ENCODE measurements at places on chromosomes 11 and 22. TPM values are rescaled to one million over a fixed set of nuclear protein-coding genes. Genes with fewer than 3 reads are reported as not detected.

DNA sequence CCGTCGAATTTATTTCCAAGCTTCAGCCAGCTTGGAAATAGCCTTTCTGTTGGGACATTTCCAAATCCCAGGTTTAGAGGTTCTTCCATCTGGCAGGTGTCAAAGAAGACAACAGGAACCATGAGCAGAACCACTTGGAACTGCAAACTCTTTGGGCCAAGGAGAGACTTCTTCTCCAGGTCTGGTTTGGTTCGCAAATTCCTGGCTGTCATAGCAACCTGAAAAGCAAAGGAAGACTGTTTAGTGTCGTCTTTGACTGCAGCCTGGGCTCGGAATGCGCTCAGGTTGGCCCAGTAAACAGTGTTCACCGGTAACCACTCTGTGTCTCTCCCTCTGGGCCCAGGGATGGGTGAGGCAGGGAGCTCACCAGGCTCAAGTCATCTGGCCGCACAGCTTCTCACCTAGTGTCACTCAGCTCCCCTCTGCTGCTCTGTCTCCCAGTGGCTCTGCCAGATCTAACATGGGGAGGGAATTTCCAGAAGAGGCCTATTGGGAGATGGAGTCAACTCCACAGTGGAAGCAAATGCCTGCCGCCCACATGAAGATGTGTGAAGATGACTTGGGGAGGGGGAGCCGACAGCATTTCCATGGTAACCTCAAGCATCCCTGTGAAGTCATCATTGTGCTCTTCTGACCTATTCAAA is 11.9 kb upstream of the CLMP start:
- no peak for DNase-seq

- DNase-seq, result no peak
Measured at GRCh38 chr11:68117853-68118470, 3.2 kb downstream of the CHKA start.

The C11orf21 gene
- not detected for total RNA-seq

The YPEL4 gene
- 0.05 TPM for total RNA-seq

The THRSP gene
- total RNA-seq, result not detected

GRCh38 chr11:69908511-69909220 is 89.5 kb upstream of the FGF3 start:
- DNase-seq, result no peak

DNA sequence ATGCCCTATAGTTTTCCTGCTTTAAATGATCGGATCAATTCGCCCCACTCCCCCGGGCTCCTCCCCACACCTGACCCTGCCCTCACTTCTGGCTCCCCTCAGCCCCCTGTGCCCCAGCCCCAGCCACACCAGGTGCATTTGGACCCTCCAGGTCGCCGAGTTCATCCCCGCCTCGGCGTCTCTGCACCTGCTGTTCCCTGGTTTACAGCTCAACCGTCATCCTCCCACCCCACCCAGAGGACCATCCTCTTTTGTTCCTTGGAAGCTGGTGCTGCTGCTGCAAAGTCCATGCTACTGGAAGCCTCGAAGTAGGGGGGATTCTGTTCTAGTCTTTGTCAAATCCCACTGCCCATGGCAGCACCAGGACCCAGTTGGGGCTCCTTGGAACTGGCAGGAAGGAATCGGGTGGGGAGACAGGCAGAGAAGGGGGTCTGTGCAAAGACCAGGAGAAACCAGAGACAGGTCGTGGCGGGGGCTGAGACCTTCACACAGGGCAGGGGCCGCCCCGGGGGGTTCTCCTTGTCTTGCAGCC is 4.5 kb upstream of the MUC5B start:
- no peak for DNase-seq

GRCh38 chr11:114026355-114026754 is 33.2 kb upstream of the ZBTB16 start:
- peak; percentile 32 for DNase-seq

DNA sequence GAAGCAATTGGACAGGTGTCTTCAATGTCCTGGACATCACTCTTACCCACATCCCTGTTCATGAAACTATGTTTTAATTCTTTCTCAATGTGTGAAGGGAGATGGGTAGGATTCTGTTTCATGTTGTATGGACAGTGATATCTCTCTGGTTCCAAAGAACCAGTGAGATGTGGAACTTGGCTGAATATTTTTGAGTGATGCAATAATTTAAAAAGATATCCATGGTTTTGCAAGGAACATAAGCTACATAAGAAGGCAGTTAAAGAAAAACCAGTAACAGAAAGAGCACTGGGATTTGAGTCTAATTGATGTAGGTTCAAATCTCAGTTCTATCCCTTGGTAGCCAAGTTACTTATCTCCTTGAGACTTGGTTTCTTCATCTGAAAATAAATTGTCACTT is 7.7 kb upstream of the ELF5 start:
- DNase-seq, result no peak

The CCDC116 gene
- total RNA-seq, result 0.17 TPM

The APOL6 gene
- total RNA-seq, result 14.6 TPM

The CARNS1 gene
- 0.23 TPM for total RNA-seq

The OR6A2 gene
- 0.17 TPM for total RNA-seq

Measured in dermis blood vessel endothelial cell (primary cell).